Pancreas (tissue), 10 donors: ENCODE measurements at places on chromosomes 11 and 22. TPM values are rescaled to one million over a fixed set of nuclear protein-coding genes. Genes with fewer than 3 reads are reported as not detected.
A peak's percentile ranks its signal among the peaks of the same experiment; 100 is the strongest.

Gene DRD4
- polyA plus RNA-seq, result 2.4 TPM

Gene LMO2
- 24.3 TPM for polyA plus RNA-seq

Gene ADORA2A
- polyA plus RNA-seq, result 10.4 TPM

Gene NAALADL1
- 7.6 TPM for polyA plus RNA-seq

Gene TUB
- polyA plus RNA-seq, result 0.68 TPM

Gene PRAME
- polyA plus RNA-seq, result not detected

Gene GDPD5
- 92.9 TPM for polyA plus RNA-seq

Gene ZP1
- polyA plus RNA-seq, result 1.5 TPM

Gene NEFH
- 0.23 TPM for polyA plus RNA-seq

Gene KCNQ1OT1
- polyA plus RNA-seq, result 0.31 TPM

Gene RIN1
- 15.7 TPM for polyA plus RNA-seq

DNA sequence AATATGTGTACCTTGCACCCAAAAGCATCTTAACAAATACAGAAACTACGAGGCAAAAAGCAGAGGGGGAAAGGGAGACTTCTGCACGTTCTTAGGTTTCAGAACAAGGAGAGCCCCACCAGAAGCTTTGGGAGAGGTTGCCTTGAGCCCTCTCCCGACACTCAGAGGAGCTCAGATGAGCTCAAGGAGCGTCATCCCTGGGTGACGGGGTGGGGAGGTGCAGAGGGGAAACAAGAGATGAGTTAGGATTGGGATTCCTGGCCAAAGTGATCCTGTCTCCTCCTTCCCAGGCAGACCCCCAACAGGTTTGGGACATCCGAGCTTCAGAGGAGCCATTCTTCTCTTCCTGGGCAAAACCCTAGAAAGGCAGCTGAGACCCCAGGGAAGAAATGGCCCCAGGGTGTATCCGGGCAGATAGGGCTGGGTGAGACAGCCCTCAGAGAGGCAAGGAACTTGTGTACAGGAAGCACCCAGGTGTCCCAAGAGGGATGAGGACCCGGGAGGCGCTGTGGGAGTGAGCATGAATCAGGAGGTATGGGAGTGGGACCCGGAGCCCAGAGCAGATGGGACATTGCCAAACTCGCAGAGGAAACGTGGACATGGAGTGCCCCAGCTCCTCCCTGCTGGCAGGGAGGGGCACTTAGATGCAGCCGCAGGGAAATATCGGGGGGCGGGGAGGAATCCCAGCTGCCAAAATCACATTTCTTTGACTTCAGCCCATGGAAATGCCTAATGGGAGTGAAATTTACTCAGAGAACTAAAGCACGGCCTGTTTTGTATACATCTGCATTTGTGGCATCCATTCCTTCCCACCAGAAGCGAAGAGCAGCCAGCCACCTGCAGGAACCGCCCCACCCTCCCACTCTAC, 12.4 kb downstream of the C1QTNF6 start:
- peaks cover 8% of the 10 kb centered on the region for H3K4me1 ChIP-seq
- H3K4me3 ChIP-seq, result no peak overlapping the region
- no peaks in the 10 kb centered on the region for H3K36me3 ChIP-seq
- H3K27ac ChIP-seq, result no peak overlapping the region
- no peaks in the 10 kb centered on the region for H3K27me3 ChIP-seq

DNA sequence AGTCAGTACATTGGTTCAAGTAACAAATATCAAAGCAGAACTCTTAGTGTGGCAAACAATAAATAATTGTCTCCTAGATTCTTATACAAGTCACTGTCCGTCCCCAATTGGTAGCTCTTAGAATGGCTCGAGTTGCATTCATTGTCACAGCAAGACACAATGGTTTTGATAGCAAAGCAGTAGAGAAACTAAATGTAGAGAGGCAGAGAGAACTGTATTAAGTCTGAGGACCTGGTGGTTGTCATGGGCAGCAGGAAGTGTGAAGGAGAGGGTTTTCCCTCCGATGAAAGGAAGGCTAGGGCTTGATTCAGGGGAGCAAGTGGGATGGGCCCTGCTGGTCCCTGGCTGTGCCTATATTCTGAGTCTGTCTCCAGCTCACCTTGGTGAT, 36.6 kb downstream of the RCOR2 start:
- peaks cover 21% of the 10 kb centered on the region for H3K4me1 ChIP-seq
- no peak overlapping the region for H3K27ac ChIP-seq
- no peaks in the 10 kb centered on the region for H3K27me3 ChIP-seq
- no peak for DNase-seq
- no peak overlapping the region for H3K4me3 ChIP-seq

DNA sequence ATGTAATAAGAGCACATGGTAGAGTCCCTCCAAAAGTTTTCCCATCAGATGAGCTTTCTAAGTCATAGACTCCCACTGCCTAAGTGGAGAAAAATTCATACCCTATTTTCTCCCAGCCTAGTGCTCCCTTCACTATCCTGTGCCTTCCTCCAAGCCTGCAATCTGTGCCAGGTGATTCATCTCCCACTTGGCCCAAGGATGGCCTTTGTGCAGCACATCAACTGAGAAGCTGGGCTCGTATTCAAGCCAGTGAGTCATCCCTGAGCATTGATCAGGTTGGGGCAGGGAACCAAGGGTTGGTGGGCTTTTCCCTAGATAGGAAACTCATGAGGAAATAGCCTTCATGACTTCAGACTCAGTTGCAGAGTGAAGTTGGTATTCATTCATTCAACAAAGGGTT, 64.6 kb downstream of the PANX1 start:
- no peak for DNase-seq
- no peak overlapping the region for H3K4me3 ChIP-seq
- no peaks in the 10 kb centered on the region for H3K4me1 ChIP-seq
- no peak overlapping the region for H3K27ac ChIP-seq

- H3K4me1 ChIP-seq, result peaks cover 21% of the 10 kb centered on the region
- H3K4me3 ChIP-seq, result peak overlapping the region; percentile 57
- DNase-seq, result peak; percentile 90
- no peaks in the 10 kb centered on the region for H3K27me3 ChIP-seq
Measured at GRCh38 chr11:827146-827896, 398 bp upstream of the CRACR2B start.

- DNase-seq, result no peak
- H3K4me3 ChIP-seq, result no peak overlapping the region
- H3K27ac ChIP-seq, result no peak overlapping the region
- H3K4me1 ChIP-seq, result no peaks in the 10 kb centered on the region
- no peaks in the 10 kb centered on the region for H3K27me3 ChIP-seq
Measured at GRCh38 chr11:102497061-102497460, 33.5 kb downstream of the MMP7 start.

GRCh38 chr22:17400305-17400704, 31.0 kb downstream of the CECR2 start:
- no peak for DNase-seq
- H3K4me3 ChIP-seq, result no peak overlapping the region
- H3K4me1 ChIP-seq, result no peaks in the 10 kb centered on the region
- no peaks in the 10 kb centered on the region for H3K36me3 ChIP-seq

GRCh38 chr11:130145975-130146776, 13.4 kb upstream of the ST14 start:
- peak overlapping the region; percentile 87 for H3K27ac ChIP-seq
- H3K4me1 ChIP-seq, result peaks cover 40% of the 10 kb centered on the region
- H3K36me3 ChIP-seq, result peaks cover 4% of the 10 kb centered on the region
- H3K4me3 ChIP-seq, result no peak overlapping the region

GRCh38 chr11:87583931-87584330, 546.2 kb downstream of the TMEM135 start:
- no peaks in the 10 kb centered on the region for H3K36me3 ChIP-seq
- no peak for DNase-seq
- no peaks in the 10 kb centered on the region for H3K4me1 ChIP-seq
- no peak overlapping the region for H3K4me3 ChIP-seq
- no peaks in the 10 kb centered on the region for H3K27me3 ChIP-seq

GRCh38 chr11:115097796-115098408, 406.3 kb downstream of the CADM1 start:
- no peaks in the 10 kb centered on the region for H3K36me3 ChIP-seq
- H3K4me3 ChIP-seq, result no peak overlapping the region
- H3K27ac ChIP-seq, result no peak overlapping the region
- no peaks in the 10 kb centered on the region for H3K27me3 ChIP-seq
- DNase-seq, result no peak

- no peak for DNase-seq
- H3K4me3 ChIP-seq, result no peak overlapping the region
- H3K27ac ChIP-seq, result no peak overlapping the region
- no peaks in the 10 kb centered on the region for H3K27me3 ChIP-seq
- no peaks in the 10 kb centered on the region for H3K36me3 ChIP-seq
Measured at GRCh38 chr22:41862160-41862529, 29.2 kb downstream of the SREBF2 start.

DNA sequence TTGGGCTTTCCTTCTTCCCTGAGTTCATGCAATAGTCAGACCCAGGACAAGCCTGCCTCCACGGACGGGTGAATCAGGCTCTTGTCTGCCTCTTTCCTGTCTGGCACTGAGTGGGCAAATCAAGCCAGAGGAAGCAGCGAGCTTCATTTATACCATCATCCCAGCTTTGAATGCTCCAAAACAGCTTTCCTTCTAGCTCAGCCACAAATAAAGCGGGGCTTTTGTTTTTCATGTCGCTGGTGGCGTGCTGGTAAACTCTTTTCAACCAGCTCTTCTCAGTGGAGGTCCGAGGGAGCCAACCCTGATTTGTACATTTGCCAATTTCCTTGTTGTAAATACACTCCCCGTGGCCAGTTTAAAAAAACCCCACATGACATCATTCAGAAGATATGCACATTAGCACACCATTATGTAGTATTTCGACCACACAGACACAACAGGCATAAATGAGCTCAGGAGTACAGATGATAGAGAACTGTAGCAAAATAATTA, 8.6 kb downstream of the C11orf91 start:
- no peak for DNase-seq
- H3K27ac ChIP-seq, result peak overlapping the region; percentile 84
- peaks cover 77% of the 10 kb centered on the region for H3K4me1 ChIP-seq

GRCh38 chr11:44198146-44198724, 102.8 kb downstream of the EXT2 start:
- no peak for DNase-seq
- no peaks in the 10 kb centered on the region for H3K27me3 ChIP-seq
- H3K27ac ChIP-seq, result no peak overlapping the region
- no peaks in the 10 kb centered on the region for H3K36me3 ChIP-seq
- no peak overlapping the region for H3K4me3 ChIP-seq

GRCh38 chr22:40332319-40332781, 13.9 kb upstream of the ADSL start:
- no peaks in the 10 kb centered on the region for H3K36me3 ChIP-seq
- DNase-seq, result no peak
- no peak overlapping the region for H3K4me3 ChIP-seq
- H3K27ac ChIP-seq, result no peak overlapping the region
- no peaks in the 10 kb centered on the region for H3K27me3 ChIP-seq
- no peaks in the 10 kb centered on the region for H3K4me1 ChIP-seq

DNA sequence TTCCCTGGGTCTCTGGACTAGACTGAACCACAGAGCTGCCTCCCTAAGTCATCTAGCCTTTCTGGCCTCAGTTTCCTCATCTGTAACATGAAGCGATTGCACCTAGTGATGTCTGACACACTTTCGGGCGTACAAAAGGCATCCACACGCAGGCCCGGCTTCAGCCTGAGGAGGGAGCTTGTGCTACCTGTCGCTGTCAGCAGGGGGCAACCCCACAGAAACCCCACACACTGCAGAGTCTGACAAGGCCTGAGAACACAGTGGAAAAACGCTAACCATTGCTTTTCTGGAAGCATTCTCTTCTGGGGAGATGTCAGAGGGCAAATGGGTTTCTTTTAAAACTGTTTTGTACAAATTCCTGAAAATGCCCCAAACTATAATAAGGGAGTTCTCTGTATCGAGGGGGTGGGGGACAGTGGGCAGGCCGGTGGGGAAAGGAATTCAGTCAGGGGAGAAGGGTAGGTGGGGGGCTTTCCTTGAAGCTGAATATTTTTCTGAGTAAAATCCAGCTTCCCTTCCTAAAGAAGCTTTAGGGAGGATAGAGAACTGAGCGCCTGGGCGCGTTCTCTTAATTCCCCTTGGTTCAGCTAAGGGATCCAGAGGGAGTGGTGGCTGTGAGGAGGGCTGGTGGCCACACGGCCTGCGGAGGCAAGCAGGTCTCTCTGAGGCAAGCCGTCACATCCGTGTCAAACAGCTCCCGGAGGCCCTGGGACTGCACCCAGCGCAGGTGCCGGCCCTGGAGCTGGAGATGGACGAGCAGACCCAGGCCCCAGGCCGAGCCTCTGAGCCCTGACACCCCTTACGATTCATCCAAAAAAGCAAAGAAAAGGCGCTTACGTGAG, 533 bp downstream of the ELF5 start:
- H3K4me1 ChIP-seq, result no peaks in the 10 kb centered on the region
- H3K4me3 ChIP-seq, result no peak overlapping the region
- DNase-seq, result peak; percentile 54

DNA sequence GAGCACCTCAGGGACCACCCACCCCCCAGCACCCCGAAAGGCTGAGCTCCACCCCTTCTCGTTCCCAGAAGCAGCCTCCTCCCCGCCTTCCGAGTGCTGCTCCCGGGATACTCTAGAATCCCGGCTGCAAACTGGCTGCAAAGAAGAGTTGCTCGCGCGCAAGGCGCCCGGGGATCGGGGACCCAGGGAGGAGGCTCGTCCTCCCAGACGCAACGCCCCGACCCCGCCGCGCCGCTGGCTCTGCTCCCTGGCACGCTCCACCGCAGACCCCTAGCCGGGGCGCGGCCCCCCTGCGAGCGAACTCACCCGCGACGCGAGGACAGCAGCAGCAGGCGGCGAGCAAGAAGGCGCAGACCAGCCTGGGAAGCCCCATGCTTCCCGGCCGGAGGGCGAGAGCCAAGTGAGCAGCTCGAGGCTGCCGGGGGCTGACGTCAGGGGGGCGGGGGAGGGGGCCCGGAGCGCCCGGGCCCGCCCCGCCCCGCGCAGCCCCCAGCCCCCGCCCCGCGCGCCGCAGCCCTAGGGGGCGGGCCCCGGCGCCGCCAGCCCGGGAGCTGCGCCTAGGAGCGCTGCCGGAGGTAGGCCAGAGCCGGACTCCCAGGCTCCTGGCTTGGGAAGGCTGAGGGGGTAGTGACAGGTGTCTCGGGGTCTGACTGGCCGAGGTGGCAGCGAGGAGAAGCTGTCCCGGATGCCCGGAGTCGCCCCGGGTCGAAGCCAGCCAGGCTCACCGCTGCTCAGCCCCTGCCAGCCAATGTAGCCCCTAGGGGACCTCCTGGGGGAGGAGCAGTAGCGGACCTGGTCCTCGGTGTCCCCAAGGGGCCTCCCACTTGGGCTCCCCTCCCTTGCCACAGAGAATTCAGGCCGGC, at the start of gene MCAM:
Gene MCAM (minus strand): TSS at position 402 of the 863 bp plus-strand sequence. CDS start 29 bp downstream, at position 373.
- no peak within 1 kb of the TSS for H3K27ac ChIP-seq
- H3K27me3 ChIP-seq, result no peaks in the 10 kb centered on the region
- DNase-seq, result no peak
- H3K4me3 ChIP-seq, result peak within 1 kb of the TSS; percentile 19
